ENCODE measurements at places on chromosomes 16 and 17.

DNA sequence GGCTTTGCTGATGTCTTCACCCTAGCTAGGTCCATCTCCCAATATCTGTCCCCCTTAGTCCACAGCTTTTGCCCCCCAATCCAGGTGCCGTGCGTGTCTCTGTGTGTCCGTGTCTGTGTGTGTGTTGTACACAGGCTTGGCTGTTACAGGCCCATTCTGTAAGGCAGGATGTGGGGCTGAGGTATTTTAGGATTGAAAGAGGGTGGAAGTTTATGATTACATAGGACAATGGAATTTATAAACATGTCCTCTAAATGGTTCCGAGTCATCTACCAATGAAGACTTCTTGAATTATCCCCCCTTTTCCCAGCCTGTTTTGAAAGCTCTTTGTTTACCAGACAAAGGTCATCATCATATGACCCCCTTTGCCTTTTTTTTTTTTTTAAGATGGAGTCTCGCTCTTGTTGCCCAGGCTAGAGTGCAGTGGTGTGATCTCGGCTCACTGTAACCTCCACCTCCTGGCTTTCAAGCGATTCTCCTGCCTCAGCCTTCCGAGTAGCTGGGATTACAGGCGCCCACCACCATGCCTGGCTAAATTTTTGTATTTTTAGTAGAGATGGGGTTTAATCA lies 21.9 kb downstream of the ACE start:
- DNase-seq: no peak

DNA sequence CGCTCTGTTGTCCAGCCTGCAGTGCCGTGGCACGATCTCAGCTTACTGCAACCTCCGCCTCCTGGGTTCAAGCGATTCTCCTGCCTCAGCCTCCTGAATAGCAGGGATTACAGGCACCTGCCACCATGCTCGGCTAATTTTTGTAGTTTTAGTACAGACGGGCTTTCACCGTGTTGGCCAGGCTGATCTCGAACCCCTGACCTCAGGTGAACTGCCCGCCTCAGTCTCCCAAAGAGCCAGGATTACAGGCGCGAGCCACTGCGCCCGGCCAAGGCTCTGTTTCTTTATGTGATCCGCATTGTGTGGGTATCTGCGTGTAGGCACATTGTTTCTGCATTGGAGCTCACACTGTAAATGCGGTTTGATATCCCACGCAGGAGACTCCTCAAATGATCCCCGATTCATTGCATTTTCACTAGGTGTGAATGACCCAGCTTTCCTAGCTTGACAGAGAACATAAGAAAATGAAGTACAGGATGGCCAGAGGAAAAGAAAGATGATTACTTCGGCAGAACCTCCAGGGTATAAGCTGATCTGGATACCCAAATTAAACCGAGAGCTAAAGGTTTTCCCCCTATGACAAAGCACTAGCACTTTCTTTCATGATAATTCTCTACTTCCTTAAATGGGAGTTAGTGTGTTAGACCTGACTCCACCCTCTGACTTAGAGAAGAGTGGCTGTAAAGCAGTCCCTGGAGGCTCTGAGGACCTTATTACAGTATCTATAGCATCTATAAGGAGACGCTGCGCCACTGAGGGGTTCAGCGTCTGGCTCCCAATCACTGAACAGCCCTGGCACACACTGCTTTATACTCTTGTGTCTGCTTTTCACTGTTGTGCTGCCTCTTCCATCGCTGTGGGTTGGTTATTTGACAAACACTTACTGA lies 17.3 kb downstream of the COTL1 start:
- DNase-seq: no peak

- DNase-seq: no peak
Observed at GRCh38 chr17:4310354-4311060, 46.7 kb upstream of the ANKFY1 start.

DNA sequence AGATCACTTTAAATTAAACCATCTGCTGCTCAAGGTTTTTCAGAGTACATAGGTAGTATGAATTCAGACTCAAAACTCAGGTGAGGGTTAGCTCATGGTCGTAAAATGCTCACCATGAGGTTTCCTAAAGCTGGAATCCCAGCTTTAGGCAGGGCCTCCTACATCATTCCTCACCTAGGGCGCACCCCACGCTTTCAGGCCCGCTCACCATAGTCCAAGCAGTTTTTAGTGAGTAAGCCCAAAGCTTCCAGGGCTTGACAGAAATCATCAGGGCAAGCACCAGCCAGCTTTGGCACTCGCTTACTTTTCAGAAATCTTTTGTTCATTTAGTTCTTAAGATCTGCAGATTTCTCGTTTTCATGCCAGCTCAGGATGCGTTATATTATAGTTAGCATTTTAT lies 89.8 kb downstream of the HIC1 start:
- DNase-seq: no peak

DNA sequence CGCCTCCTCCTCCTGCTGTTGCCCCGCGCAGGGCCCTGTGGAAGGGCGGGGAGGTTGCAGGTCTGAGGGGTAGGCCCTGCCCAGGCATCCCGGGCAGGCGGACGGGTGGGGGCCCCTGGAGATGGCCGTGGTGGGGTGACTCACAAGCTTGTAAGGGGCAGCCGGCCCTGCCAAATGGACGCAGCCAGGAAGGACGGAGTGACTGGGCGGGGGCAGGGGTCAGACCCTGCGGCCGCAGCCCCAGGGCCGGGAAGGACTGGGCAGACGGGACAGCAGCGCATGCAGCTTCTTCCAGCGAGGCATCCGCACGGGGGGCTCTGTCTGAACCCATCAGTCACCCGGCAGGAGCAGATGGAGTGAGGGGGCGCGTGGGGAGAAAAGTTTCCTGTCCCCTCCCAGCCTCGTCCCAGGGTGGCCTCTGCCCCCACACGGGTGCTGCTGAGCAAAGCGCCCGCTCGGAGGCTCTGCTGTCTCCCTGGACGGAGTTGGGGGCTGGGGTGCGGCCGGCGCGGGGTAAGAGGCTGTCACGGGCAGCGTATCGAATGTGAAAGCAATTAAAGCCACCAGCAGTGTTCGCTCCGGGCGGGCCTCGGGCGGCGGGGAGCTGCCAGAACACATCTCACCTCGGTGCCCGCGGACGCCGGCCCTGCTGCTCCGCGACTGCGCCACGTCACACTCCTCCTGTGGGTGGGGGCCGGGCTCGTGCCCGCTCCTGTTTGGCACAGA lies 5.4 kb upstream of the PRR35 start:
- DNase-seq: no peak

GRCh38 chr16:30567160-30567990 lies 4.1 kb downstream of the ZNF688 start:
- no peak for DNase-seq

GRCh38 chr17:1673041-1673785 lies 11.5 kb downstream of the PRPF8 start:
- DNase-seq: peak; percentile 0

GRCh38 chr16:813204-813915 lies 12.8 kb upstream of the GNG13 start:
- DNase-seq: no peak

DNA sequence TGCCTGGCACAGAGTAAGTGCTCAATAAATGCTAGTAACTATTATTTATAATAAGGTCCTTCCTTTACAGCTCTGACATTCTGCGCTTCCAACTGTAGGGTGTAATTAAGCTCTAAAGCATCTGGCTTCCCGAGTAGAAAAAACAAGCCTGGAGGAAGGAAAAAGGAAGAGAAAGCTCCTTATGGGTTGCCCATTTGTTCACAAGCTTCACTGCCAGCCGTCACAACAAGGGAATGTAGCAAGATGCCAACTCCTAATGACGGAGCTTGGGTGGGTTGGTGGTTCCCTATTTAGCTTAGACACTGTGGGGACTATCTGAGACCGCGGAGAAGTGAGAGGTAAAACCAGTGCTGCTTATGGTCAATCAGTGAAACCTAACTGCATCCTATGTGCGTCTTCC lies 7.3 kb upstream of the RPRML start:
- no peak for DNase-seq

- no peak for DNase-seq
Observed at GRCh38 chr17:80119839-80120238, 18.5 kb downstream of the GAA start.

DNA sequence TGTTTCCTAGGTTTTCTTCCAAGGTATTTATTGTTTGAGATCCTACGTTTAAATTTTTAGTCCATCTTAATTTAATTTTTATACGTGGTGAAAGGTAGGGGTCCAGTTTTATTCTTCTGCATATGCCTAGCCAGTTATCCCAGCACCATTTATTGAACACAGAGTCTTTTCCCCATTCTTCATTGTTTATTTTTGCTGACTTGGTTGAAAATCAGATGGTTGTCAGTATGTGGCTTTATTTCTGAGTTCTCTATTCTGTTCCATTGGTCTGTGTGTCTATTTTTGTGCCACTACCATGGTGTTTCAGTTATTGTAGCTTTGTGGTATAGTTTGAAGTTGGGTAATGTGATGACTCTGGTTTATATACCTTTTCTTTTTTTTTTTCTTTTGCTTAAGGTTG lies 753.0 kb upstream of the GOT2 start:
- DNase-seq: no peak

DNA sequence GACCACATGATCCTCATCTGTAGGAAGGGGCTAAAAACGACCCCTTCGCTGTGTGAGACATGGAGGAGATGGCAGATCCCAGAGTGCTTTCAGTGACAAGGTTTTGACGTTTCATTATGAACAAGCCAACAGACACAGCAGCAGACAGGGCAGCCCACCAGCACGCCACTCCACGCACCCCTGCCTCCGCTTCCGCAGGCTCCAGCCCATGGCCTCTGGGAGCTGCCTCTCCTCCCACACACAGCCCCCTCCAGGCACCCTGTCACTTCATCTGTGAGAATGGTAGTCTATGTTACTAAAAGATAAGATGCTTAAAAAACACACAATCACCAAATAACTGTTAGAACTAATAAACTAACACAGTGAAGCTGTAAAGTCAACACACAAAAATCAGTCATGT lies 12.3 kb upstream of the ADCY7 start:
- DNase-seq: no peak

GRCh38 chr17:1959871-1960544 lies 65.1 kb downstream of the RTN4RL1 start:
- DNase-seq: no peak

DNA sequence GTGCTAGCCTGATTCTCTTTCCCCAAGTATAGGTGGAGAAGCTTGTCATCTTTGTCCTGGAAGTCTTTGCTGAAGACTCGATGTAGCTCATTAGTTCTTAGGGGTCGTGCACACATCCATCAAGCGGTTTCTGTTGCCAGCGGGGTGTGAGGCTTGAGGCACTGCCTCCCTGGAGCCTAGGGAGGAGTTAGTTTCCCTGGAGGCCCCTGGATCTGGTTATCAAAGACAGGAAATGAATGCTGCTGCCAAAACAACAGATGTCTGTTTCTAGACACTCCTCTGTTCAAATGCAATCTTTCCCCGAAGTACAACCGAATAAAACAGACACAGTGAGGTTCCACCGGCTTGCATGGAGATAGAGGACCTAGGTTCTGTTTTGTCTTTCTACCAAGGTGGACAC lies 17.5 kb downstream of the HS3ST4 start:
- no peak for DNase-seq

DNA sequence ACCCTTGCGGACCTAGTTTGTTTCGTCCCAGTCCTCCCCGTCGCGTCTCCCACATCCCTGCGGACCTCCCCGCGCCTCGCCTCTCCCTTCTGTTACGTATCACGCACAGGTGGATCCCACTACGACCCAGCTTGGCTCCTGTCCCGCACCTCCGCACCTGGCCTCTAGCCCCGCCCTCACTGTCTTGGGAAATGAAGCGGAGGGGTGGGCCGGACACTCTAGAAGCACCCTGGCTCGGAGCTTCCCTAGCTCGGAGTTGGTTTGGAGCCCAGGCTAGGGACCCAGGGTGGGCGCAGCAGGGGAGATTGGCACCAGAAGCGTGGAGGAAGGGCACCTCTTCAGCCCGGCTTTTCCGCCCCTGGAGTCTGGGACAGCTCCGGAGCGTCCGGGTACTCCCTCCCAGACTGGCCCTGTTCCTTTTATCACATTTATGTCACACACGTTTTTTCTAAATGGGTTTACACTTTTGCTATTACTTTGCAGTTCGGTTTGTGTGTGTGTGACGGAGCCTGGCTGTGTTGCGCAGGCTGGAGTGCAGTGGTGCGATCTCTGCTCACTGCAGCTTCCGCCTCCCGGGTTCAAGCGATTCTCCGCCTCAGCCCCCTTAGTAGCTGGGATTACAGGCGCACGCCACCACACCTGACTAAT lies 1.4 kb upstream of the CEMP1 start:
- no peak for DNase-seq

- DNase-seq: no peak
Observed at GRCh38 chr17:69390795-69391501, 23.5 kb upstream of the MAP2K6 start.

DNA sequence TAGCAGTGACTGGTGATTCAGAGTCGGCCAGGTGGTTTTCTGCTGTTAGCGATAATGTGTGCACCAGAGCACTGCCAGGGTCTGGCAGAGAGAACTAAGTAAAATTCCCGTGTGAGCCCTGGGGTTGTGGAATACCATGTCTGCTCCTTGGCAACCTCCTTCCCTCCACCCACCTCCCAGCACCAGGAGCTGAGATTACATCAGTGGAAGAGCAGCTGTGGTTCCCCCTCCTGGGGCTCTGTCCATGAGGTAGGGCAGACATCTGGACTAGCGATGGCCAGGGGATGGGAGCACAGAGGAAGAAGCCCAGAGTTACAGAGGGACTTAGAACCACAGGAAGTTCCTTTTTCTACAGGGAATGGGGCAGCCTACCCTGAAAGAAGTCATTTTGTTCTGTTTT lies 15.8 kb downstream of the CLEC10A start:
- no peak for DNase-seq

GRCh38 chr16:26365161-26365940 lies 673.6 kb downstream of the HS3ST4 start:
- DNase-seq: no peak

DNA sequence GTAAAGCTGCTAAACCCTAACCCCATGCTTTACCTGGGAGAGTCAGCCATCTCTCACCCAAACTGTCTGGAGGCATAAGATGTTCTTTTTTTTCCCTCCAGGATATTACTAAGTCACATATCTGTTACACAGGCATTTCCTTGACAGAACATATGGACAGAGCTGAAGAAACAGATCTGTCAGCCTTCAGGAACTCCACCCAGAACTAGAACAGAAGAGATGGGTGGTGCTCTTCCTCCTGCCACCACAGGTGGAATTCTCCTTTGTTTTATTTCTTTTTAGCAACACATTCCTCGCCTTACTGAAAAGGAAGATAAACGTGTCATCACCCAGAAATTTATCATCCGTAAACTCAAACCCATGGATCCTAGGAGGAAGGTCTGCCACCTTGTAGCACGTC lies 8.8 kb downstream of the MYCBPAP start:
- DNase-seq: no peak

DNA sequence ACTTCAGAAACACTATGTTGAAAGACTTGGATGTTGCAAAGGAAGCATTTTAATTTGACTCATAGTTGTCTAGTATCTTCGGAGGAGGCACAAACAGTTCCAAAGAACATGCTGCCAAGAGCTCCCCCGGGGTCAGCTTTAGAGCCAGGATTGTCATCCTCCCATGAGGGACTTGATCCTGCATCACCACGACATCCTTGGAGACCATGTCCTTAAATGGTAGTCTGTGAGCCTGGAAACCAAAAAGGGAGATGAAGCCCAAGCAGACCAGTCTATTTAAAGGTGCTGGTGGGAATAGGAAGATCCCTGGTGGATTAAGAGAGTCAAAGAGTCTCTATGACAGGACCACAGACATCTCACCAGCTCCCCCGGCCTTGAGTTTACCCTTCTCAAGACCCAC lies 33.3 kb upstream of the DYNLRB2 start:
- no peak for DNase-seq

GRCh38 chr16:89074803-89075688 lies 18.6 kb upstream of the ACSF3 start:
- DNase-seq: no peak
